ENCODE measurements at places on chromosomes 1 and 21.

- no peak for DNase-seq
These were observed 53.6 kb downstream of the GLUL start for GRCh38 chr1:182337736-182338571.

DNA sequence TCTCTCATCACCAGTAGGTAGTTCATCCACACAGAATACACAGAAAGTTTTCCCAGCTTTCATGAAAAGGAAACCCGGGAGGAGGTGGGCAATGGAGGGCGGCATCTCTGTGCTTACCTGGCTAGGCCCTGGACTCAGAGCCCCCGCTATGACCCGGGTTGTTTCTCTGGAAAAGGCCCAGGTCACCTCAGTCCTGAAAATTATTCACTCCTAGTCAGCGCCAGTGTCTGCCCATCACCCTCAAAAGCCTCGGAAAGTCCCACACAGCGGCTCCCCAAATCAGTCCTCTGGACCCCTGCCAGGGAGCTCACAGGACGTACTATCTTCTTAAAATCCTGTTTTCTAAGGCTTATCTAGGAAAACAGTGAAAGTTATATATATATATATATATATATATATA lies 51.2 kb downstream of the TCP10L start:
- no peak for DNase-seq

- DNase-seq, result no peak
These were observed 1138.0 kb upstream of the TMPRSS15 start for GRCh38 chr21:19541602-19542001.

DNA sequence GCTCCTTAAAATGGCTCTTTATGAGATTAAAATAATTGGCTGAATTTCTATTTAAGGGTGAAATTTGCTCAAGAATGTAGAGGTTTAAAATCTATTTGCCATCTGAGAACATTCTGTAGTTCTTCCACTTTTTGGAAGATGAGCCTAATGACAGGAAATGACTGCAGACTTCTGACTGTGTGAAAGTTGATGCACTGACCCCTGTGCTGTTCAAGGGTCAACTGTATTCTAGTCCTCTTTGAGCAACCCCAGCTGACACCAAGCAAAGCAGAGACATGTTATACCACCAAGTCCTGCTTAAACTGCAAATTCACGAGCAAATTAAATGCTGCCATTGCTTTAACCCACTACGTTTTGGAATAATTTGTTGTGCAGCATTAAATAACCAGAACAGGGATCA lies 26.6 kb downstream of the DDAH1 start:
- DNase-seq, result no peak
